Activated CD4-positive, CD25-positive, alpha-beta regulatory T cell (primary cell): ENCODE measurements at places on chromosomes 2 and 18.

DNA sequence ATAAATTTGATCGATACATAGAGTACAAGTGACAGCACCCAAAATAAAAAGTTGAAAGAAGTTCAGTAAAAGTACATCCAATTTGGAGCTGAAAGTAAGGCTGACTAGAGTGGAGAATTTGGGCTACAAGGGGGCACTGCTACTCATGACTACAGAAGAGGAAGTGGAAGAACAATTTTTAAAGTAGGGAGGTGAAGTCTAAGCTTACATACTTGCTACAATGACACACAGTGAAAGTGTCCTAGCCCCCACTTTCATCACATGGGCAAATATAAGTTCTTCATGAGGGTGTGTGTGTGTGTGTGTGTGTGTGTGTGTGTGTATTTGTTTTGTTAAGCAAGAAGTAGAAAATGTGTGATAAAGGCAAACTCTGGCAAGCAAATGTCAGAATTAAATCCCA is 45.7 kb downstream of the MAP3K2 start:
- no peak for DNase-seq

DNA sequence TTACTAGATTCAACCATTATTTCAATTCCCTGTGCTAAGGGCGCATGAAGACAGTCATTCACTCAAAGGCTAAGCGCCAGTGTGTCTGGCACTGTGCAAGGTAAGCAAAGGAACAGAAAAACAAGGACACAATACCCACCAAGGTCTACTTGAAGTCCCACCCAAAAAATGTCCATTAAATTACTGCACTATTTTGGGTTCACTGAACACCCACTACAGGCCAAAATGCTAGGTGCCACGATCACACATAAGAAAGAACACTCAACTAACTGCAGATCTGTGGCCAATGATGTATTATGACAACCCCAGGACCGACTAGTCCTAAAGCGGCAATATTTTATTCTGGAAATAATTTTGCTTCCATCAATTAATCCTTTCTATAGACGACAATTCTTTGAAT is 1.8 kb downstream of the TMEM131 start:
- DNase-seq = no peak

DNA sequence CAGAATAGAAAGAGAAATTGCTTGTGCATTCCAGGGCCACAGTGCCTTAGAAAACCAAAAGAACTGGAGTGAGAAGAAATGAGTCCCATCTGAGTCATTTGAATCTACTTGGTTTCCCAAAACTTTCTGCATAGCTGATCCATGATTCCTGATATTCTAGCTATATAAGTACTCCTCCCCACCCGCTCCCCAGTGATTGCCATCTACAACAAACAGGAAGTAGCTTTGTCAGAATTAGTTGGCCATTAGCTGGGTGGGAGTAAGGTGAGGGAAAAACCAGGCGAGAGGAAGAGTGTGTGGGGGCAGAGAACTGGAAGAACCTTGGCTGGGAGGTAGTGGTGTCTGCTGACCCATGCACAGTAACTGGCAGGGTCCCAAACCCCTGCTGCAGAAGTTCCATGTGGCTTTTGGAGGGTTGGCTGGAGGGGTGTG is 122.1 kb downstream of the ACAA2 start:
- DNase-seq = no peak

- no peak for DNase-seq
Measured at GRCh38 chr2:138293045-138293444, 208.5 kb upstream of the SPOPL start.

- DNase-seq = no peak
Measured at GRCh38 chr2:11450791-11451190, 15.2 kb downstream of the E2F6 start.

GRCh38 chr2:85269959-85270358 is 57.8 kb downstream of the TGOLN2 start:
- no peak for DNase-seq

DNA sequence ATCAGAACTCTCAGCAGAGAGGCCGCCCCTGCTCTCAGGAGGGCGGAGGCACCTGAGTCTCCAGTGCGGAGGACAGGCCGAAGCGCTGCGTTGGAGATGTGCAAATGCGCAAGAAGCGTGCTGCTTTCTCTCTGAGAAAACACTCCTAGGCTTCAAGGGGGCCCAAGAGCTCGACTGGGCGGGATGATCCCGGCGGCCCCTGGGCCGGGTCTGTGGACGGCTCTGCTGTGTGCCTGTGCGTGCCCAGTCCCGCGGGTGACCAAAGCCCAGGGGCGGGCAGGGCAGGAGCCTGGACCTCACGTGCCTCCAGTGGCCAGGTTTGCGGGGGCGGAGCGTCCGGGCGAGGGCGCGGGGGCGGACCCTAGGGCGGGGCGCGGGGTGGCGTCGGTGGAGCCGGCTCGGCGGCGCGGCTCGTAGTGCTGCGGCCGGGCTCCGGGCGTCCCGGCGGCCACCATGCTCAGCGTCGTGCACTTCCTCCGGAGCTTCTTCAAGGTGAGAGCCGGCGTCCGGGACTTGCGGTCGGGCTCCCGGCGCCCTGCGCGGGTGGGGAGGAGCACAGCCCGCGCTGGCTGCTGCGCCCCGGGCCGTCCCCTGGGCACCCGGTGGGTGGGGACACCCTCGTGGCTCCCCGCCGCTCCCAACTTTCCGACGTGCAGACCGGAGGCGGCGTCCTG is at the start of gene ARHGEF4:
ARHGEF4 (plus strand) TSS at position 414 of the 674 bp plus-strand sequence; CDS start at position 454, 40 bp downstream.
- no peak for DNase-seq

- DNase-seq = no peak
Measured at GRCh38 chr2:220452561-220452960, 825.1 kb downstream of the SLC4A3 start.

DNA sequence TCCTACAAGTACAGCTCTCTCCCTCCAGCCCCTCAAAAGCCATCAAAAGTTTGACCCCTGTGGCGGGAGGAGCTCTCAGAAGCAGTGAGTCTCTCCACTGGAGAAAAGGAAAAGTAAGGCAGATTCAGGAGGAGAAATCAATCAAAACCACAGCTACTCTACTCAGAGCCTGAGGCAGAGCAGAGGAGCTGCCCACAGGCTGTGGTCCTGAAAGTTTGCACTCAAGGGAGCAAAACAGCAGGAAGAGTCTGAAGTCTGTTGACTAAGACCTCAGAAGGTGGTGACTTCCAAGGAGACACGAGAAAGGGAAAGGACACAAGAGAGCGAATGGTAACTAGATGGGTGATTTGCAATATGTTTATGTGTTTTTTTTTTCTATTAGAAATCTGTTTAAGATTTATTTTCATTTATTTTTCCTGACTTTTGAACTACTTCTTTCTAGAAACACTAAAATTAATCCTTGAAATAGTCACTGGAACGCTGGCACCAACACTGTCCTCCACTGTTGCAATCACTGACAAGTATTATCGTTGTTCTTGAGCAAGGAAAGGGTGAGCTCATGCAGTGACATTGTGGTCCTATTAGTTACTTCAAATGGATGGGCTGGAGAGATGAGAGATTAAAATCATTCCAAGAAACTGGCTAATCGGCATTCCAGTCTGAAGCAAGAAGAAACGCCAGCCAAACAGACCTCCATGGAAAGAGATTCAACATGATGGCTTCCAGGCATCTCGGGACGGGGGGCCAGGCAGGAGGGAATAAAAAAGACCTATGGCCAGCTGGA is 35.8 kb downstream of the PID1 start:
- no peak for DNase-seq

DNA sequence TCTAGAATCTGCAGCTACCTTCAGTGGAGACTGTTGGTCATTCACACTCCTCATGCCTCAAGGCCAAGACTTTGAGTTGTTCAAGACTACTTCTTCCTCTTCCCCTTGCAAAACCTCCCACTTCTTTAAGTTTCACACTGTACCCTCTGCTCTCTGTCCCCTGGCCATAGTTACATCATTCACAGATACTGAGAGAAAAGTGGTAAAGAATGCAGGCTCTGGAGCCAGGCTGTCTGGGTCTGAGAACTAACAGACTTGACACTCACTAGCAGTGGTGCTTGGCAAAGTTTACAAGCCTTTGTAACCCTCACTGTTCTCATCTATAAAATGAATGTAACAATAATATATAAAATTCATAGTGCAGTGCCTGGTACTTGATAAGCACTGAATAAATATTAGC is 61.8 kb downstream of the CDH20 start:
- no peak for DNase-seq

GRCh38 chr2:212076456-212076855 is 462.1 kb downstream of the ERBB4 start:
- DNase-seq = no peak
